ENCODE measurements at places on chromosomes 1 and 21.

GRCh38 chr1:76465030-76465429, 390.5 kb downstream of the ST6GALNAC3 start:
- DNase-seq: no peak

- peak; percentile 29 for DNase-seq
Observed at GRCh38 chr1:31771891-31772668, 7.9 kb upstream of the ADGRB2 start.

DNA sequence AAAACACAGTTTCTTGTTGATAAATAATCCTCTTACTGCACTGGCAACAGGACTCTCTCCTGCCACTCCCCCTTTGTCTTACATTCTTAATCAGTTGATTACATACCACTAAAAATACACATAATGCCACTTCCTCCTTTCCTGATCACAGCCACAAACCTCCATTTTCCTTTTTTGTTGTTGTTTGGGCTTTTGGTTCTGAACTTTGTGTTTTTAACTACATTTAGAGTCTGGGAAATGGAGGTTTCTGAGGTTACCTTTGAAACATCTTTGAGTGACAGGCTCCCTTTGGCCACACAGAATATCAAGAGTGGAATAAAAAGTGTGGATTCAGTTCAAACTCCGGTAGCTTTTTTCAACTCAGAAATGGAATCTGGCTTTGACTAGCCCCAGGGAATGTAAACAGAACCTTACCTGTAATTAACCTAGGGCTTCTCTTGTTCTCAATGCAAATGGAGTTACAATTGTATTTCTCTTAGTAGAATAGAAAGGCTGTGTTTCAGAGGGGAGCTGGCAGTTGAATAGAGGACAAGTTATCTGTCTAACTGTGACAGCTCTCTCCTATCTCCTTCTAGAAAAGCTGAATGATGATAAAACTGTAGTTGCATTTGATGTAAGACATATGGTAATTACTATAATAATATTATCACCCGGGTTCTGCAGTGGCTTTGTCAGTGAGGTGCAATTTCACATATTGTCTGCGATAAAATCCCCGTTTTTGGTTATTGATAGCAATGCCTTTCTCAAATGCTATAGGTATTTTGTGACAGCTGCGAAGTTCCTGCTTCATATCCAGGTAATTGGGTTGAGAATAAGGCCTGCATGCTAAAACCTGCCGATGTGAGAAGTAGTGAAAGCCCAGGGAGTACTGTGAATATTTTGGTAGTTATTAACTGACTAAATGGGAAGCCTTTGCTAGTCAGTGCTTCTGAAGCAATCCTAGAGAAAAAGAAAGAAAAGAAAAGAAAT, 66.9 kb downstream of the ST6GALNAC5 start:
- DNase-seq: no peak

DNA sequence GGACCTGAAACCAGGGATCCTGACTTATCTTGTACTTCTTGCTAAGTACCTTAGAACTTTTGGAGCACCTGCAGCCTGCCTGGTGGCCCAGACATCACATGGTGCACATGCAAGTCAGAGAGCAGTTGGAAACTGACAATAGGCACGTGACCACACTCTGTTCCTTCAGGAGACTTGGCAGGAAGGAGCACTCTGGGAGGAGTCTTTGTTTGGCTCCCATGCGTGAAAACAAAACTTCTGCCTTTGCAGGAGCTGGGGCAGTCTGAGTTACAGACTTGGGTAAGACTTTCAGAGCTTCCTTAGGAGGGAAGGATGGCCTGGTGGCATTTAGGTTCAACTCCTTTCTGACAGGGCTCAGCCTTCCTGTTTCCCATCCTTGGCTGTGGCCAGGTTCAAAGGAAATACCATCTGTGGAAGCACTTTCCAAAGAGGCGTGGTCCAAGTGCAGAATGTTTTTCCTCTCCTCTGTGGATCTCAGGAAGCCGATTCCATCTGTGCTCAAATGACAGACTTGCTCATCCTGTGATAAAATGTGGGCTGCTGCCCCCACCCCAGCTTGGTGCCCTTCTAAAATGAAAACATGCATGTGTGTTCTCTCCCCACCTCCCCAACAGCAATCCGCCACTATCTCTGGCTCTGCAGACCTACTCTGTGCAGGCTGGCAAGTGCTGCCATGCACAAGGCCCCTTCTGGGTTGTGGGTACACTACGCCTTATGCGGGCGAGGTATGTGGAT, 14.1 kb upstream of the ZNF436 start:
- DNase-seq: no peak

DNA sequence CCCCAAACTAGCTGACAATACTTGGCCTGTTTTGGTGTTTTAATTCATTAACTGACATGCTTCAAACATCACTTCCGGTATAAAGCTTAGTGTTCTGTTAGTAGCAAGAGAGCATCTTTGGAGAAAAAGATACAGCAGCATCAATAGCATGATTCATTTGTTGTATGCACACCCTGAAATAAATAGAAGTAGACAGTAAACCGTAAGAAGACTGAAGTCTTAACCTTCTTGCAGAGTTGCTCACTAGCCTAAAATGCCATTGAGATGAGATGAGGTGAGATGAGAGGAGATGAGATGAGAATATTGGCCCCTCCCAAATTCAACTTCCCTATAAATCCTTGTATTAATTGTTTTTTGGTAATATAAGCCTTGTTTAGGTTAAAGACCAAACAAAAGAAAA, 108.8 kb downstream of the TNFSF18 start:
- DNase-seq: no peak

DNA sequence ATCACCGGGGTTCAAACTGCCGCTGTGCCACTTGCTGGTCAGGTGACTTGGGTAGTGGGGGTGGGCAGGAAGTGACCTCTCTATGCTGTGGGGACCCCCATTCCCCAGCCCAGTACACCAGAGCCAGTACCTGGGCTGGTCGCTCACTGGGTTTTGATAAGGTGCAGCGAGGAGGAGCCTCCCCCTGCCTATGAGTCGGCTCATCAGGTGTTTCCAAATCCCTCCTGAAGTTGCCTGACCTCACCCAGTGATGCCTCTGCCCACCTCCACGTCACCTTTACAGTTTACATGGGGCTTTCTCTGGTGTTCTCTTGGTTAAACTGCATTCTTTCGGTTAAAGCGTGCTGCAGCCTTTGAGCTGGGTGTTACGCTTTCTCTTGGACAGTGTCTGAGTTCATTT, 58.2 kb downstream of the ARHGEF10L start:
- DNase-seq: no peak

GRCh38 chr1:54357967-54358366, 48.2 kb downstream of the SSBP3 start:
- no peak for DNase-seq

DNA sequence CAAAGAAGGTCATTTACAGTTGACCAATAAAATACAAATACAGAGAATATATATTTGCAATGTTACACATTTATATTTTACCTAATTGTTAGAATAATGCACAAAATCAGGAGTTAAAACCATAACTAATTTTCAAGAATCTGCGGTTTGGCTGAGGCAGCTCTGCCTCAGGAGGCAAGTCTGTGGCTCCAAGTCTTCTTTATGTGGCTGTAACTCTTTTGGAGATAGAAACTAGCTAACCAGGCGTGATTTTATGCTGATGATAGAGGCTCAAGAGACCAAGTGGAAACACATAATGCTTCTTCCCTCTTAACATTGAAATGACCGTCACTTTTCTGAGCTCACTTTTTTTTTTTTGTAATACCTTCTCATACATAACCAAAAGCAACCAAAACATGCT, 744.7 kb upstream of the CXADR start:
- no peak for DNase-seq

DNA sequence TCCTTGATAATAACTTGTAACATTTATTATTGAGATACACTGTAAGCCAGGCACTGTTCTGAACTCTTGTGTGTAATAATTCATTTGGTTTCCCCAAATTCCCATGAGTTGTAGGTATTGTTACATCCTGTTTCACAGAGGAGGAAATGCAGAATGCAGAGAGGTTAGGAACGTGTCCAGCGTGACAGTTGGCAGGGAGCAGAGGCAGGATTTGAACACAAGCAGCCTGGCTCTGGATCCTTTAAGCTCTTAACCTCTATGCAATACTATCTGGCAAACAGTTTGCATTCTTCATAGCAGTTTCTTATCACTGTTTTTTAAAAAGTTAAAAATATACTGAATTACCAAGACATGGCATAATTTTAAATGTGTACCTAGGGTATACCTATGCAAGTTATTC, 30.5 kb downstream of the EEIG2 start:
- DNase-seq: no peak

DNA sequence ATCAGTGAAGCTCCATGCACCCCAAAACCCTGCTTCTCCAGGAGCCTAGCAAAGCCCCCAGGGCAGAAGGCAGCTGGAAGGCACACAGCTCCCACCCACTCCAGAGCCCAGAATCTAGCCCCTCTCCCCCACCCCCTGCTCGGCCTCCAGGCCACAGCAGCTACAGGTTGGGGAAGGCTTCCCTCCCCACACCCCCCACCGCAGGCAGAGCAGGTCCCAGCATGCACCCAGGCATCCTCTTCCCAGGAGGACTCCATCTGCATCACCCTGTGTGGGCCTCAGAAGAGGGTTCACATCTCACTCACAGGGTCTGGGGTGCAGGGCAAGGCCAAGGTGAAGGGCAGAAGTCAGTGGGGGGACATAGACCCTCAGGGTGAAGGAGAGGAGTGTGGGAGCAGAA, 719 bp downstream of the S100A14 start:
- no peak for DNase-seq

DNA sequence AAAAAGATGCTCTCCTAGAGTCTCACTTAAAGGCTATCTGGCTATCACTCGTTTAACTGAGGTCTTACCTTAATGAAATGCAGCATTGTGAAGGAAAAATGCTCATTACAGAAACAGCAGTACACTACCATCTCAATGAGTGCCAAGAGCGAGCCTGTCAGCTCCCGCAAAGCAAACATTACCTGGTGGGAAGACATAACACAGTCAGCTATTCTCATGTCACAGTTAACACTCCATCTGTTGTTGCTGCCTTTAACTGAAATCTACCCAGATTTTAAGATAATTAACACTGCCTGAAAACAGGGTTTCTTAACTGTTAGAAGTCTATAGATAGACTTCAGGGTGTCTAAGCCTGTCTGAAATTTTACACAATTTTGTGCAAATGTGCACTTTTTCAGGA, 39.1 kb downstream of the PCSK9 start:
- DNase-seq: no peak

DNA sequence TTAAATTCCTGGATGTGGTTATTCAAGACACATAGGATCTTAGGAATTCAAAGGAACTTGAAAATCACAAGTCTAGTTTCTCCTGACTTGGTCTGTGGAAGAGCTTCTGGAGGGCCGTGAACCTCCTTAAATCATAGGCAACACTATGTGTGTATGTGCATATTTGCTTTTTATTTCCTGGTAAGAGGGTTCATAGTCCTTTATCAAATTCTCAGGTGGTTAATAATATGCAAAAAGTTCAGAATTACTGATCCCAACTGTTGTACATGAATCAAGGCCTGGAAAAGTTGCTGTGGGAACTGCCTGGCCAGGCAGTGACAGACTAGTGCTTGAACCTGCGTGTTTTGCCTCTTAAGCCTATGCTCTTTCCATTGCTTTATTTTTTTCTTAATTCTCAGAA, 12.9 kb downstream of the MTR start:
- no peak for DNase-seq

- DNase-seq: peak; percentile 17
Observed at GRCh38 chr1:168636642-168637111, 60.3 kb downstream of the XCL1 start.

GRCh38 chr1:181179987-181180365, 91.5 kb downstream of the IER5 start:
- DNase-seq: no peak

GRCh38 chr1:235160383-235160956, 580 bp downstream of the RBM34 start:
- peak; percentile 80 for DNase-seq

GRCh38 chr1:76901158-76901767, 34.0 kb downstream of the ST6GALNAC5 start:
- peak; percentile 62 for DNase-seq

GRCh38 chr1:53621144-53621543, 117.8 kb downstream of the GLIS1 start:
- DNase-seq: no peak

DNA sequence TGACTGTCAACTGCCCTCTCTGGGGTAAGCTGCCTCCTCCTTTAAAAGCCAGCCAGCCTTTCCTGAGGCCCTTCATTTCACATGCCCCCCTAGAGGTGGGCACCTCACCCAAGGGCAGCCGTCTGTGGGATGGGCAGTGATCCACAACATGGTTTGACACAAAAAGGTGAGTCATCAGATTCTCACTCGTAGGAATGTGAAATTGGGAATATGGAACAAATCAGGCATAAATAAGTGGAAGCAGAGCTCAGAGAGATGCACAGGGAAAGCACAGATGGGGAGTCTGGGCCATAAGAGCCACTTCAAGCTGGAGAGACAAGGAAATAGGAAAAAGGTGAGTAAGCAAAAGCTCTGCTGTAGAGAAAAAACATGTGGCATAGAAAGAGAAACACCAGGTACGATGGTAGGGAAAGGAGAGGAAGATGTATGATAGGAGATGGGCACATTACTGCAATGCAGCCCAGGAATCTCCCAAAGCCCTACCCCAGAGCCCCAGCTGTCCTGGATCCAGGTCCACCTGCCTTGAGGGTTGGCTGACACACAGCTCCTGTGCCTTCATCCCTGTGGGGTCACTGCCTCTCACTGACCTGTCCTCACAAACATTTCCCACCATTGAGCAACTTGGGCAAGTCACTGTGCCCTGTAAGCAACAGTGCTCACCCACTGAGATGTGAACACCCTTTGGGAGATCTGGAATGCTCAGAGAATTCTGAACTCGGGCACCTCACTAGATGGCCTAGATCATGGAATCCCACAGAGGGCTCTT, 86.6 kb downstream of the ASTN1 start:
- DNase-seq: peak; percentile 78

DNA sequence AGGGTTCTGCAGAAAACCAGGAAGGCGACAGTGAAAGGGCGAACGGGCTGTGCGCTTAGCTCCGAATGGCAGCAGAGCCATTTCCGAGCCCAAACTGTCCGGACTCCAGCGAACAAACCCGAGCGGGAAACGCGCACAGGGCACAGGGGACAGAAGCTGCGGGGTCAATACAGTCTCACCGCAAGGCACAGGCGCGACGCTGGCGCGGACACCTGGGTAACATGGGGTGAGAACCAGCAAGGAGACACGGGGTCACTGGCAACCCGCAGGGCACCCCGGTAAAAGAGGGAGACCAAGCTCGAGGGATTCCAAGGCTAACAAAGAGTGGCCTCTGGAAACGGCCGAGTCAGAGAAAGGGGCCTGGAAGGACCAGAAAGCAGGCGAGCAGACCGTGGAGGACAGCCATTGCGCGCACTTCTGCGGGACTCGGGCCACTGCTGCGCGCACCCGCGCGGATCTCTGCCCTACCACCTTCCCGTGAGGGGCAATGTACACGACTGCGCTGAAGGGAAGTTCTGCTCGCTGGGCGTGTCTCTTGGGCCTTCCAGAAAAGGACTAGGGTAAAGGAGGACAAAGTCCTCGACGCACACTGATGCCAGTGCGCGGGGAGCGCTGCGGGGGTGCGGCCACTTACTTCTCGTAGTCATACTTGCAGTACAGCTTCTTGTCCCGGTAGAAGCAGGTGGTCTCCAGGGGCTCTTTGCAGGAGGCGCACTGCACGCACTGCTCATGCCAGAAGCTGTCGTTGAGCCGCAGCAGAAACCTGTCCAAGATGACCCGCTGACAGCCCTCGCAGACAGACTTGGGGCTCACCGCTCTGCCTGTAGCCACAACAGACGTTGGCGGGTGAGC, 3.8 kb downstream of the LMX1A start:
- DNase-seq: no peak

GRCh38 chr1:190353538-190354101, 124.0 kb downstream of the BRINP3 start:
- DNase-seq: no peak

GRCh38 chr1:87968197-87968955, 639.7 kb downstream of the LMO4 start:
- peak; percentile 38 for DNase-seq

Data from kidney glomerular epithelial cell (primary cell).